Stimulated activated CD4-positive, alpha-beta T cell treated with anti-CD3 and anti-CD28 coated beads, TNF-alpha, amount 100 ng/mL, for 1 hour (primary cell): ENCODE measurements at places on chromosomes 6 and 20.

DNA sequence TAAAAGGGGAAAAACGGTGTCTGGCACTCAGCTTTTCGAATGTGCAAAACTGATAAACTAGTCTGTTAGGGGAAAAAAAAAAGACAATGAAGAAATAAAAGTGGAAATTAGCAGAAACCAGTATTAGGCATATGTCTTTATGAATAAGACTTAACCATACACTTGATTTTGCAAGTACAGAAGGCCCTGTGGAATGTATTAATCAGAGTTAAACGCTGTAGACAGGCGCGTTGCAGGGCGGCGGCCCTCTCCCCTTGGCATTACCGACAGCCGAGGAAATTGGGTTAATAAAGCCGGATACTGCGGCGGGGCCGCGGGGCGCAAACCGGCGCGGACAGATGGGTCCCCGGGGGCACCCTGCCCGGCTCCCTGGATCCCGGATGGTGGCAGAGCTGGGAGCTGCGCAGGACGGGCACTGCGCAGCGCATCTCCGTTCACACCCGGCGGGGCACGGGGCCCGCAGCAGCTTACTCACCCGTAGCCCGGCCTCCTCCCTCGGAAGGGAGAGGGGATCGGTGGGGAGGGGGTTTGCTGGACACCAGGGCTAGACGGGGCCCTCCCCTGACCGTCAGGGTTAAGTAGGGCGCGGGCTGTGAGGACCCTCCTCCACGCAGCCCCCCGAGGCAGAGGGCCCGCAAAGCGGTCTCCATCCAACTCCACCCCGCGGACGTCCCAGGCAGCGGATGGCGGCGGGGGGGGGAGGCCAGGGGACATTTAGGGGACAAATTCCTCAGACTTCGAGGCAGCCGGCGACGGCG lies 2.0 kb downstream of the BHLHE23 start:
- no peak for DNase-seq

GRCh38 chr20:301886-302848 lies 4.8 kb downstream of the ZCCHC3 start:
- DNase-seq: no peak

DNA sequence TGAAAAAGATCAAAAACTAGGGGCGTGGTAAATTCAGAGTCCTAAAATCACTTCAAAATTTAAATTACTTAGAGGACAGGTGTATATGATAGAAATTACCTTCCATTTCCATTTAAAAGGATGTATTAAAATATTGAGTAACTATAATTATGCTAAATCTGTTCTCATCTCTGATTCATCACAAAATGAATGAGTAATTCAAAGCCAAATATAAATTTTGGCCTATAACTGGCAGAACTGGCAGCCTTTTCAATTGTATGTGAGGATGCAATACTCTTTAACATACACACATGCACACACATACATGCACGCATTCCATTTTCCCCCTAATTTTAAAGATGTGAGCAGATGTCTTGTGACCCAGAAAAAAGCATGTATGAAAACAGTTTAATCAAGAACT lies 194.6 kb downstream of the EPM2A start:
- no peak for DNase-seq

DNA sequence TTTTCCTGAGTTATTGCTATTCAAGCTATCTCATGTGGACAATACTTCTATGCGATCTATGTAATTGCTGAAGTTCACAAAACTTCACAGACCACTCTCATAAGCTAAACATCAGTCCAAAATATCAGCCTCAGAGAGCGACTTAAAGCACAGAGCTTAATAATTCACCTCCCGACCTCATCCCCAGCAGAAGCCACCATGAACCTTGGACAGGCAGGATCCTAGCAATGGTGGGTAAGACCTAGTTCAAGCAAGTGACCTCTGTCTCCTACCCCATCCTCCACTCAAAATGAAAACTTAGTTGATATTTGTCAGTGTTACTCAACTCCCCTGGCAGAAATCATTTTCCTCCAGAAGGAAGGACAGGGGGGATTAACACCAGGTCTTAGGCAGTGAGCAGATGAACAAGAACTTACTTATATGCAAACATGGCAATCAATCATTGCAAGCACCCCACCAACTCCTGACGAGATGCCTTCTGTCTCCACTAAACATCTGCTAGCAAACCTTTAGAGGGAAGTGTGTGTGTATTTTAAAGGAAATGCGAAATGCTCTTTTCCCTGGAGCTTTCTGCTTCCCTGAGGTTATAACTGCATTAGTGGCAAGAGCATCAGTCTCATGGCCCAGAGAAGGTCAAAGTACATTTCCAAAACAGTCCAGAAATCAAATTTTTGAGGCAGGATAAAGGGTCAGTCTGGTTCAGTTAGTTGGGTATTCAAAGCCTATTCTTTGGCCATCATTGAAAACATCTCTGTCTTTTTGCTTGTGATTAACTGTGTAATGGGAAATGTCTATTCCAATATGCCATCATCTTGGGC lies 90.0 kb downstream of the SLC22A23 start:
- DNase-seq: no peak

DNA sequence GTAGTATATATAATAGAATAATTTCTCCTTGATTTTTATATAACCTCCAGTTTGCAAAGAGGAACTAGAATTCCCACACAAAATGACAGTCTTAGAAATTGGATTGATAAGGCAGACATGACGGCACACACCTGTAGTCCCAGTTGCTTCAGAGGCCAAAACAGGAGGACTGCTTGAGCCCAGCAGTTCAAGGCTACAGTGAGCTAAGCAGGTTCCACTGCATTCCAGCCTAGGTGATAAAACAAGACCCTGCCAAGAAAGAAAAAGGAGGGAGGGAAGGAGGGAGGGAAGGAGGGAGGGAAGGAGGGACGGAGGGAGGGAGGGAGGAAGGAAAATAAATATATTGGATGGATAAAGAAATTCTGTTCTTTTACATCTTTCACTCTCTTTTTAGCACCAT lies 77.6 kb upstream of the SASH1 start:
- DNase-seq: no peak

DNA sequence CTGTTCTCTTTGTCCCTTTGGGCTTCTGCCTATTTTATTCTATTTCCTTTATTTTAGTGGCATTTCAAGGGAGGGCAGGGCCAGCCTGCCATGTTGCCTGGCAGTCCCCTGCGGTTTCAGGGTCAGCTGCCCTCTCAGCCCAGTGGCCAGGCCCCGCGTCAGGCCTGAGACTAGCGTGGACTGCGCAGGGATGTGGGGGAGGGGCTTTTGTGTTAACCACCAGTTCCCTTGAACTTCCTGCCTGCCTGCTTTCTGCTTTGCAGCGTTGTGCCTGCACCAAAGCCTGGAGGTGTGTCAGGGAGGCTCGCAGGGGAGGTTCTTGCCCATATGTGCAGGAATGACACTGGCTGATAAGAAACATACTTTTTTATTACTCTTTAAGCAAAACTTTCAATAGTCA lies 157.6 kb downstream of the SLC35B3 start:
- no peak for DNase-seq

GRCh38 chr6:118284736-118285360 lies 263.2 kb upstream of the PLN start:
- DNase-seq: no peak
